ENCODE measurements at places on chromosomes 7 and 10.

GRCh38 chr10:100168313-100168643 is 17.6 kb downstream of the ERLIN1 start:
- DNase-seq, result no peak

- DNase-seq, result no peak
Measured at GRCh38 chr10:13321576-13321975, 21.7 kb upstream of the PHYH start.

DNA sequence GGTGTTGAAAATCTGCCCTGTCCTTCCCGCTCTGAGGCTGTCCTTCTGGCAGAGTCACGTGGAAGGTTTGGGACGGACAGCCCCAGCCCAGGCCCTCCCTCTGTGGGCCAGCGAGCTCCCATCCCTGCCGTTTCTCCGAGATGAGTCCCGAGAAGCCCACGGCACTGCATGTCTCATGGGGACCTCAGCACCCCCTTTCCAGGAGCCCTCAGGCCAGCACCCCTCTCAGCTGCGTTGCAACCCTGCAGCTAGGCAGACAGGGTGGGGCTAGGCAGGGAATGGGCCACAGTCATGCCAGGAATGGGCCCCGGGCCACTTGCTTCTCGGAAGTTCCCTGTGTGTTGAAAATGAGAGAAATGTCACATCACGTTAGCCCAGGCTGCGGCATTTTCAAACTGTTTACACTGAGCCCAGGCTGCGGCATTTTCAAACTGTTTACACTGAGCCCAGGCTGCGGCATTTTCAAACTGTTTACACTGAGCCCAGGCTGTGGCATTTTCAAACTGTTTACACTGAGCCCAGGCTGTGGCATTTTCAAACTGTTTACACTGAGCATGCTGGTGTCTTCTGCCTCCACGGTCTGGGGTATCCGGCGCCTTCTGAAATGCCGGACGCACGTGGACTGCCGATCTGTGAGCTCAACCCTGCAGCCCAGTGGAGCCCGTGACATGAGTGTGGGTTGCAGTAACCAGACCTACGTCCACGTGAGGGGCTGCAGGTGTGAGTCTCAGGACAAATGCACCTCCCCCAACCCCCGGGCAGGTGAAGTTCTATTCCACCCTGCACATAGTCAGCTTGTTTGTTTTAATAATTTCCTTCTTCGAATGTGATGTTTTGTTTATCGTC is 42.6 kb downstream of the FAM20C start:
- DNase-seq, result peak; percentile 89

- no peak for DNase-seq
Measured at GRCh38 chr7:129845178-129845971, 107.4 kb downstream of the UBE2H start.

DNA sequence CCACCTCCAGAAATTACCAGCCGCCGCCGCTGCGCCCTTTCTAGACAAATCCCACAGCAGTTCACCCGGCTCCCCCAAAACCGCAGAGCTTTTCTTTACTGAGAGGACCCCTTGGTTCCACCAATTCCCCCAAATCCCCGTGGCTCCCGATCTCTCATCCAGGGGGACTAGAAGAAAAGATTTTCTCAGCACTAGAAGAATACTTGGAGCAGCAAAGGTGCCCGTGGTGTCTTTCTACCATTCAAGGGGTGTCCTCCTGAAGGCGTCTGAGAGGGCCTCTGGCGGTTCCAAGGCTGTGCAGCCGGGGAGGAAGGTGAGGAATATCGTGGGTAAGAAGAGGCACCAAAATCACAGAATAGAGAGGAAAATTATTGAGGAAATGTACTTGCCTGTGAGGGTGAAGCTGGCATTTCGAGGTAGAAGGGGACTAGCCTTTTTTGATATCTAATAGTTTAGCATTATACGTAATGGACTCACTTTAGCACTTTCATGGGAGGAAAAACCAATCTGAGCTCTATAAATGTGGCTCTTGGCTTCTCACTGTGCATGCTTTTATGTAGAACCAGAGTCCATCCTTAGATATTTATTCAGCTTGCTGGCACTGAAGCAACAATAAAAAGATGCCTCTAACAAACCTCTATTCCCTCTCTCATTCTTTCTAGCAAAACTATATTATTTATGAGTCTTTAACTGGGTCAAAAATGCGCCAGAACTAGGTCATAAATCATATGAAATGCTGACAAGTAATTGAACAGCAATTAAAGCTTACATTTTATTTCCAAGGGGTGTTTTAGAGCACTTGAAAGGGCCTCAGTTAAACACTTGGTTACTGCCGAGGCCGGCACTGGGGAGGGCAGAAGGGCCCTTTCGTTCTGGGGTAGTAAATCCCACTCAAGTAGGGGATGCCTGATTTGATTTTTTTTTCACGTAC is 13.8 kb upstream of the HOXA2 start:
- DNase-seq, result no peak

DNA sequence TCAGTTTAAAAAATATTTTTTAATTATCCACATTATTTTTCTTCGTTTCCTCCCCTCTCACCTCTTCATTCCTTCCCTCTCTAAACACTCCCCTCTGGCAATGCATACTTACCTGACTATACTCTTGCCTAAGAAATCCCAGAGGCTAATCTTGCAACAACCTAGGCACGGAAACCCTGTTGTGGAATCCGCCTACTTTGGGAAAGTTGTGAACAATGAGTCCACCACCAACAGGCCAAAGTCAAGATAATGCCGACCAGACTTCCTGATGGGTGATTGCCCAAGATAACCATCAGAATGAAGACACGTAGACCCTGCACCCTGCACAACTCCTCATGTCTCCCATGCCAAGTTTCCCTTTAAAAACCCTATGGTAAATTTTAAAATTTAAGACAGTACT is 521.5 kb downstream of the KIF20B start:
- DNase-seq, result no peak

- no peak for DNase-seq
Measured at GRCh38 chr10:86071758-86072157, 294.8 kb downstream of the GRID1 start.

DNA sequence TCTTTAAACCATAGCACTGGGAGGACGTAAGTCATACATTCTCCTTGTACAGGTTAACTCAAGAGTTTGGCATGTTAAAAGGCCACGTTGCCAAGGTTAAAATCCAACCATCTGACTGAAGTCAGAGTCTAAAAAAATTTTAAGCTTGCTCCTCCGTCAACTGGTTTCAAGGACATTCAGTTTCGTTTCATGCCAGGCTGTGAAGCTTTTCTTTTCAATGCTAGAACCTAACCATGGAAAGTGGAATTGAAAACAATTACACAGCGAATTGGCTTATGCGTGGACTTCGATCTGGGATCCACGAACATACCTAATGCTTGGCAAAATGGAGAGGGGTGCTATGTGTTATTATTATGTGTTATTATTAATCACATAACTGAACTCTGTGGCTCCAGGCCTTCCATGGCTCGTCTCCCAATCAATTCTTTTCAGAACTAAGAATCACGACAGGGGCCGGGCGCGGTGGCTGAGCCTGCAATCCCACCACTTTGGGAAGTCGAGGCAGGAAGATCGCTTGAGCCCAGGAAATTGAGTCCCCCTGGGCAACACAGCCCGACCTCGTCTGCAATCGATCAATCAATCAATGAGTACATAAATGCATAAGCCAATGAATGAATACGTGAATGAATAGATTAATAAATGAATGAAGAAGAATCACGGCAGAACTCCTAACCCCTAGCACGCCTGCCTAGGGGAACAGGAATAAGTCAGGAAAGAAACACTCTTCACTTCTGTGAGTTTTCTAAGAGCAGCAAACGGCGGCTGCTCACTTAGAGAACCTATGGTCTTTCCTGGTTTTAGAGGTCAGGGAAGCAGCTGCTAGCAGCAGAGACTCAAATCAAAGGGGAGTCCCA is 733 bp upstream of the ARL5B start:
- DNase-seq, result peak; percentile 68

- DNase-seq, result no peak
Measured at GRCh38 chr7:88201305-88201704, 18.5 kb downstream of the SRI start.
